ENCODE measurements at places on chromosomes 2 and 18.

DNA sequence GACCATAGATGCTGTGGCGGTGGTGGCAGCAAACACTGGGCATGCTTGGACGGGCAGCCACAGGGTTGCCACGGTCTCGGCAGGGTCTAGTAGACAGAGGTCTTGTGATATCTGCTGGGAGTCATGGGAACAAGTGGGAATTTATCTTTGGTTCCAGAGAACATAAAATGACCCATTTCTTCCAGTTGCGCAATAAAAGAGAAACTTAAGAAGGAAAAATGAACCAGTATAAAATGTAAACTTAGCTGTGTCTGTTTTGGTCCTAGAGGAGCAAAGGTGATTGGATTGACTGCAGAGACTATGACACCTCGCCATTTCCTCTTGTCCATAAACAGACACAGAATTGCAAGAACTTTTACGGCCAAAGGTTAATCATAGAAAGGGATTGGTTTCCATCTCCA, 132.6 kb upstream of the RBBP8 start:
- no peak for DNase-seq

- DNase-seq: no peak
Measured at GRCh38 chr2:21818212-21818795, 694.5 kb downstream of the TDRD15 start.

GRCh38 chr18:62545098-62545497, 22.3 kb downstream of the ZCCHC2 start:
- no peak for DNase-seq

DNA sequence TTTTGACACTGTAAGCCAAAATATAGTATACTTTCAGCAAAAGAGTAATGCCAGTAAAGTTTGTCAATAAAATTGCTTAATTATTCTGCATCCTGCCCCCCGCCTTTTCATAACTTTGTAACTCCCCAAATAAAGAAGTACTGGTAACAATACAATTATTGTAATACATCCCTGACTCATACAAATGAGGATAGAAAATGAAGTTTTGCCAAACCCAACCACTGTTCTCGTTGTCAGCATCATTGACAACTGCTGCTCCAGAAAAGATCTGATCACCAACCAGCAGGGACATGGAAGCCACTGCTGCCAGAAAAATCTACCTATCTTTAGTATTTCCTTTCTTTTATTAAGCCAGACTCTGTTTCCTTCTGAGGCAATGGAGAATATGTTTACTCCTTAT, 27.1 kb downstream of the SCN3A start:
- no peak for DNase-seq

- DNase-seq: no peak
Measured at GRCh38 chr2:139742216-139743172, 962.3 kb upstream of the NXPH2 start.

DNA sequence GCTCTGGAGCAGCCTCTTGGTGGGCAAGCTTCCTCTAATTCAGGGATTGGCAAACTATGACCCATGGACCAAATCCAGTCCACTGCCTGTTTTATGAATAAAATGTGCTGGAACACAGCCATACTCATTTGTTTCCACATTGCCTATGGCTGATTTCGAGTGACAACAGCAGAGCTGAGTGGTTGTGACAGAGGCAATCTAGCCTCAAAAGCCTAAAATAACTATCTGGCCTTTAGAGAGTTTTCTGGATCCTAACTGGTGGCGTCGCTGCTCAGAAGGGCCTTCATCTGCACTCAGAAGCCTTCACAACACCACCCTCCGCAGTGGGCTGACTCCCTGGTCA, 147.1 kb downstream of the CCBE1 start:
- no peak for DNase-seq

GRCh38 chr2:38850045-38850444, 25.7 kb downstream of the DHX57 start:
- no peak for DNase-seq

DNA sequence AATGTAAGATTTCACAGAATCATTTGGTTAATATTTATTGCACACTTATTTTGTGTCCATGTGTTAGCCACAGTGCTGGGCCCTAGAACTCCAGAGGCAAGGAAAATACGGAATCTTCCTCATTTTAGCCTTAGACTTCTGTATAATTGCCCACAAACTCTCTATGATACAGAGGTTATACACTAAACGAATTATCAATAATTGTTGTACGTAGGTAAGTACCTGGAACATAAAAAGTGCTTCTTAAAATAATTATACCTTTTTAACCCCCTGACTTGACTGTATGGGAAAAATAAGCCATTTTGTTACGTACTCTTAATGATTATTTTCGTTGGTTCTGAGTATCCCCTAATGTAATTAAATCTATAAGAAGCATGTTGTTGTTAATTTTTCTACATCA, 119.4 kb downstream of the ARHGAP15 start:
- no peak for DNase-seq

DNA sequence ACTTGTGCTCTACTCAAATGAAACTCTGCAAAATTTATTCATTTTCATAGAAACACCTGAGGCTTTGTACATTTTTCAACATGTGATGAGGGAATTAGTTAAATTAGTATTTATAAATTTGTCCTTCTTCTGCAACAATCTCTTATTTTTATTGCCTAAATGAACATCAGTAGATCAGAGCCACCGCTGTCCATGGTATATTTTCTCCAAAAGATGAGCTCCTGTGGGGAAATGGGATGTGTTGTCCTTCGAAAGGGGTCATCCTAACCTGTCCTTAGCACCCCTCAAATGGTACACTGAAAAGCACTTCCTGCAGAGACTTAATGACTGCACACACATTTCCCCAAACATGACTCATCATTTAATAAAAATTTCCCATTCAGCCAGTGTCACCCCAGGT, 714.6 kb downstream of the MBD2 start:
- peak; percentile 41 for DNase-seq

- no peak for DNase-seq
Measured at GRCh38 chr2:46537624-46538295, 58.4 kb downstream of the TMEM247 start.

- no peak for DNase-seq
Measured at GRCh38 chr2:119466373-119466772, 34.7 kb downstream of the TMEM37 start.

GRCh38 chr18:25819746-25820363, 270.6 kb downstream of the SS18 start:
- DNase-seq: no peak

DNA sequence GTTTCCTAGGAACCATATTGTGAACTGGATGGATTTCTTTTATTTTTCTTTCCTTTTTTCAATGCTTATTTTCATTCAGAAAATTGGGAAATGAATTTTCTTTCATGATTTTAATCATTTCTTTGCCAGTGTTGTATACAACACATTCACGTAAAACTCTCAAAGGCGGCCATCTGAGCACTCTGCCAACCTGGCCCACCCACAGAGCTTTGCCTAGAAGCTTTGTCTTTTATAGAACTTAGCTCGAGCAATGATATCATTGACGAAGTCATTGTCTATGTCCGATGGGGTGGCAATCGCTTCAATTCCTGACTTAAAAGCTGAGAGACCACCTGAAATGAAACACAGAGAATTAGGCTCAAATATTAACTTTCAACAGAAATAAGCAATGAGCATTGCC, 13.3 kb downstream of the LYG2 start:
- no peak for DNase-seq

GRCh38 chr2:202771336-202771735, 100.2 kb downstream of the ICA1L start:
- no peak for DNase-seq

- DNase-seq: peak; percentile 39
Measured at GRCh38 chr2:186687807-186688211, 6.1 kb upstream of the FAM171B start.

DNA sequence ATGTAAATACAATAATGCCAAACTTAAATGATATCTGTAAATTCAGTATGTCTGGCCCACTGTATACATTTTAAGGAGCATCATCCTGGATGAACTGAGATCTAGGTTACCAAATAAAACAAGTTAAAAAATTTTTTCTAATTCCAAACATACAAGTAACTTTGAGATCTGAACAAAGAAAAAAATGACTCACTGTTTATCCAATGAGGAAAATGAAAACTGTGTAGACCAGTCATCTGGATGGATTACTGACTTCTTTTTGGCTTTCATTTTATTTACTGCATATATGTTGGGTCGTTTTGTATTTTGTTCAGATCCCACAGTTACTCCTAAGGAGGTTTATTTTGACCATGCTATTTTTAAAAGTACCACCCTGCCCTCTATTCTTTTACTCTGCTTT, 189.8 kb downstream of the RBM43 start:
- DNase-seq: no peak

- no peak for DNase-seq
Measured at GRCh38 chr2:204434660-204435462, 110.4 kb upstream of the PARD3B start.

DNA sequence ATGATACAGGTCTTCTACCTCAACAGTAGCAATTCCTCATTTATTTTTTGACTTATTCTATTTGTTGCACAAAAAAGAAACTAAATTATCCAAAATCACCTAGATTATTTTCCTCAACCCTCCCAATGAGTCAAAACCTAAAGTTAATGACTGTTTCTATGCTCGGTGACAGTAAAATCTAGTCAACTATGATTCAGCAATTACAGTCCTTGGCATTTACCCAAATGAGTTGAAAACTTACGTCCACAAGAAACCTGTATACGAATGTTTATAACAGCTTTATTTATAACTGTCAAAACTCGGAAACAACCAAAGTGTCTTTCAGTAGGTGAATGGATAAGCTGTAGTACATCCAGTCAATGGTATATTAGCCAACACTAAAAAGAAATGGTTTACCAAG, 439.3 kb downstream of the CBLN2 start:
- DNase-seq: no peak

DNA sequence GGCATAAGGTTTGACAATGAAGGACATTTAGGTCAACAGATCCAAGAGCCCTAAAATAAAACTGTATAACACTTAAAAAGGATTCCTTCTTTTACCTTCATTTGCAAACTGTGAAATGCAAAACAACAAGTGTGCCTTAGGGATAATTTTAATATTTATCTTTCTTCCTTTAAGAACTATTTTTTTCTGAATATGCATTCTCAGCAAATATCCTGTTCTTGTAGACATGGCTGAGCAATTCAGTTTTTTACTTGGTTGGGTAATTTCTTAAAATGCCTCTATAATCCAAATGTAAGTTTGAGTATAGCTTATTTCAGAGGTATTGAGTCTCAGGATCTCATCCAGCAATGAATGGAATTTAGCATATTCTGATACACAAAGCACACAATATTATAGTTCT, 43.0 kb upstream of the KCNJ3 start:
- no peak for DNase-seq

DNA sequence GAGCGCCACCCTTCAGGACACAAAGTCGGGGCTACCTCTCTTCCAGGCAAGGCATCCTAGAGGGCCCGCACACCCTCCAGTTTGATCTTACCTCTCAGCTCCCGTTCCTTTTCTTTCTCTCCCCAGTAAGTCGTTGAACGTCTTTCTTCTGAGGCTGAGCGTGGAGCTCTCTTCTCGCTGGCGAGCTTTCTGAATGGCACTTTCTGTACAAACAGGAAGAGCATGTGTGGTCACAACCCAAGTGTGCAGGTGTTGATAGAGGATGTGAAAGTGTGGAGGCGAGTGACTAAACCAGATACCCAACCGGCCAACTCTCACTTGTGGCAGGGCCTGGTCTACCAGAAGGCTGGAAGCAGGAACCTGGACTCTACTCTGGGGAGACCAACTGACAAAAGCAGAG, at the start of gene AFF3:
AFF3 (minus strand) TSS at position 198 of the 400 bp plus-strand sequence. CDS start 38,136 bp downstream, outside the sequence.
- no peak for DNase-seq

GRCh38 chr2:24046599-24046929, 627 bp downstream of the WDCP start:
- no peak for DNase-seq

DNA sequence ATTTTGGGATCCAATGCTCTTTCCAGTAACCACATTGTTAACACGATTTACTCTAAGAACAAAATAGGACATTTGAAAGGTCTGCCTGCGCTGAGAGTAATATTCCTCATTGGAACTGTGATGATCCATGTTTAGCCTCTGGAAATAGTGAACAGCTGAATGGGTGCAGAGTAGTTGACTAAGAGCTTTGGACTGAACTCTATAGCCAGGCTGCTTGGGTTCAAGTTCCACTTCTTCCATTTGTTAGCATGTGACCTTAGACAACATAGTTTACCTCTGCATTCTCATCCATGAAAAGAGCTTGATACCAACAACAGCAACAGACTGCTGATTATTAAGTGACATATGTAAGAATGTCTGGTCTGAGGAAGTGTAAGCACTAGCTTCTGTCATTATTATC, 128.3 kb upstream of the MMADHC start:
- DNase-seq: no peak

DNA sequence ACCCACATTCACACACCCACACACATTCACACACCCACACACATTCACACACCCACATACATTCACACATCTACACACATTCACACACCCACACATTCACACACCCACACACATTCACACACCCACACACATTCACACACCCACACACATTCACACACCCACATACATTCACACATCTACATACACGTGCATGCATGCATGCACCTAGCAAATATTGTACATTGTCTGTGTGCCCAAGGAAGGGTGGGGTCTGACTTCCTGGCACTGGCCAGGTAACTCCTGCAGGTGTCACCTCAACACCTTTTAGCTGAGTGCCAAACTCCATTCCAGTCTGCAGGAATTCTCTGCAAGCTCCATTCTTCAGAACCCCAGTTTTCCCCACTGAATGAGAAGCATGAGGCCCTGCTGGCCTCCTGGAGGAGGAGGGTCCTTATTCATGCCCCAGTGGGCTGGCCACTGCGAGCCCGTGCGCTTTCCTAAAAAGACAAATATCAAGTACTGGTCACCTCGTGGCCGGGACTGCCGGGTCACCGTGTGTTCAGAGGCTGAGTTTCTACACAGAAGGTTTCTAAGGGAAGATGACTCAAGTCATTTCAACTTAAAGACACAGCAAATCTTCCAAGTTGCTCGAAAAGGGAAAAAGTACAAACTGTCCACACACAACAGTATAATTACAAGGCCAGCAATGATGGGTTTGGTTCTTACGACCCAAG, 131.5 kb downstream of the HDAC4 start:
- peak; percentile 39 for DNase-seq

GRCh38 chr2:226707499-226707898, 92.1 kb downstream of the IRS1 start:
- DNase-seq: no peak

- no peak for DNase-seq
Measured at GRCh38 chr2:237432484-237433092, 18.6 kb upstream of the COL6A3 start.

DNA sequence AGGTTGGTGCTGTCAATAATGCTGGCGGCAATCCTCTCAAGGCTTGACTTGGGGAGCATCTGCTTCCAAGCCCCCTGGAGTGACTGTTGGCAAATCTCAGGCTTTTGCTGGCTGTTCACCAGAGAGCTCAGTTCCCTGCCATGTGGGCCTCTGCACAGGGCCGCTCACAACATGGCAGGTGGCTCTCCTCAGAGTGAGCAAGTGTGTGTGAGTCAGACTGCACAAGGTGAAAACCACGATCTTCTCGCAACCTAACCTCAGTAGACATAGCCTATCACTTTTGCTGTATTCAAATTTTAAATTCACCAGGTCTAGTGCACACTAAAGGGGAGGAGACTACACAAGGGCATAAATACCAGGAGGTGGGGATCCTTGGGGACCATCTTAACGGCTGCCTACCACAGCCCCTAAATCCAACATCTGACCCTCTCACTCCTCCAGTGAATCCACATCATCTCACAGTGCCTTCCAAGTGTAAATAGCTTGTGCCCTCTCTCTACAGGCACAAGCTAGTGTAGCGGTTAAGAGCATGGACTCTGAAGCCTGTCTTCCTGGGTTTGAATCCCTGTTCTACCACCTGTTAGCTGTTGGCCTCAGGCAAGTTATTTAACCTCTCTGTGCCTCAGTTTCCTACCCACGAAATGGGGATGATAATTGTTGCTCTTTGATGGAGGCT, 187.7 kb upstream of the CXCR4 start:
- DNase-seq: no peak

- DNase-seq: peak; percentile 7
Measured at GRCh38 chr2:136247204-136247950, 129.4 kb upstream of the CXCR4 start.
